ENCODE measurements at places on chromosomes 11 and 22. TPM values are rescaled to one million over a fixed set of nuclear protein-coding genes. Genes with fewer than 3 reads are reported as not detected.

The GDPD4 gene
- not detected for total RNA-seq

The TOP3B gene
- total RNA-seq = 56.7 TPM

DNA sequence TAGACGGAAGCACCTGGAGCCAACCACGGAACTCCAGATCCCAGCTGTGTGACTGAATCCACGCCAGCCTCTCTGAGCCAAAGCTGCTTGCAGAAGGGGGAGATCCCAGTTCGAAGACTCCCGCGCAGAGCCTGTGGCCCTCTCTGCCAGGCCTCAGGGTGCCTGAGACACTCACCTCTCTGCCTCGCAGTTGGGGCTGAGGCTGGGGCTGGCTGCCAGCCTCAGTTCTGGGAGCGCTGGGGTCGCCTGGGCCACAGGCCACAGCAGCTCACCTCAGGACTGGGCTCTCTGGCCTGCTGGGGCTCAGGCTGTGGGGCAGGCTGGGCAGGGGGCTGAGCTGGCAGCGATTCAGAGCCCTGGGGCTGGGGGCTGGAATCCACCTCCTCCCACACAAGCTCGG, 8.2 kb upstream of the IGF2 start:
- H3K36me3 ChIP-seq = no peaks in the 10 kb centered on the region
- no peak overlapping the region for H3K4me3 ChIP-seq
- DNase-seq = no peak
- H3K27ac ChIP-seq = no peak overlapping the region
- H3K4me1 ChIP-seq = peaks cover 6% of the 10 kb centered on the region

DNA sequence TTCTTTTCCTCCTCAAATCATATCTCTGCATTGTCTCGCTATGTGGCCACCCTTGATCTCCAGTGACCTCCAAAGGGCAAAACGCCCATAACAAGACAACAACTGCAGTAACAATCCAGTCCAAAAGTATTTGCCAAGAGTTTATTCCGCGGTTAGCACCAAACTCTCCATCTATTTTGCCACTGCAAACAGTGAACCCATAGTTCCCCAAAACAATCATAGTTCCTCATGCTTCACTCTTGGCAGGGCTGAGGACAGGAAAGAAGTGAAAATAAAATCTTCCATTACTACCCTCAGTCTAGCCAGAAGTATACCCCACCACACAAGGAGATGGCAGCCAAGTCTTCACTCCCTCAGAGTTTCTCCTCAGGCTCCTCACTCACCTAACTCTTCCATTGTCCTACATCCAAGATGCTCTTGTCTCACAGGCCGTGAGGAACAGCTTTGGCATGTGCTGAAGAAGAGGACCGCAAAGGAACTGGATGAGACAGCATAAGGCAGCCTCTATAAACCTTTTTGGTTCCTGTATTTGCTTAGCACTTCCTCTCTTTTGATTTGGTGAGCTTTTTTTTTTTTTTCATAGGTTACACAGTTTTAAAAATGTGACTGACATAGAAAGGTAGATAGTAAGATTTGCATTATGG, at the start of gene LPXN:
LPXN (minus strand) TSS at position 480 of the 644 bp plus-strand sequence; CDS start at position 396, 84 bp downstream.
- peaks cover 80% of the 10 kb centered on the region for H3K4me1 ChIP-seq
- peaks cover 5% of the 10 kb centered on the region for H3K36me3 ChIP-seq
- no peaks in the 10 kb centered on the region for H3K27me3 ChIP-seq
- peak within 1 kb of the TSS; percentile 99 for H3K4me3 ChIP-seq

The CRYBB3 gene
- total RNA-seq = not detected

The DEFB131B gene
- not detected for total RNA-seq

The GSTT2B gene
- total RNA-seq = not detected

DNA sequence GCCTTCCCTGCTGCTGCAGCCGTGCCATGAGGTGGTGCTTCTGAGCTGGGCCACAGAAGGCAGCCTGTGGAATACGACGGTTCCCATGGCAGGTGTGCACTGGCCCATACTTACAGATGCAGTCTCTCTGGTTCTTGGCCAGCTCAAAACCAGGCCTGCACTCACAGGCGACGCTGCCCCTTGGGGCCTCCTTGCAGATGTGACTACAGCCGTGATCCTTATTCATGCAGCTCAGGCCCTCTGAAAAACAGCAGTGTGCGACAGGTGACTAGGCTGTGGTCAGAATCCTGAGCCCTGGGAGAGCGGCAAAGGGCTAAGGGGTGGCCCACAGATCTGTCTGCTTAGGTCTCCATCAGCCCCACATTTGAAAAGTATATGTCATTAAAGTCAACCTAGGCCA, 22.1 kb downstream of the SCUBE2 start:
- H3K27me3 ChIP-seq = peaks cover 3% of the 10 kb centered on the region
- no peak overlapping the region for H3K4me3 ChIP-seq
- H3K27ac ChIP-seq = no peak overlapping the region

The KCNJ11 gene
- not detected for total RNA-seq

DNA sequence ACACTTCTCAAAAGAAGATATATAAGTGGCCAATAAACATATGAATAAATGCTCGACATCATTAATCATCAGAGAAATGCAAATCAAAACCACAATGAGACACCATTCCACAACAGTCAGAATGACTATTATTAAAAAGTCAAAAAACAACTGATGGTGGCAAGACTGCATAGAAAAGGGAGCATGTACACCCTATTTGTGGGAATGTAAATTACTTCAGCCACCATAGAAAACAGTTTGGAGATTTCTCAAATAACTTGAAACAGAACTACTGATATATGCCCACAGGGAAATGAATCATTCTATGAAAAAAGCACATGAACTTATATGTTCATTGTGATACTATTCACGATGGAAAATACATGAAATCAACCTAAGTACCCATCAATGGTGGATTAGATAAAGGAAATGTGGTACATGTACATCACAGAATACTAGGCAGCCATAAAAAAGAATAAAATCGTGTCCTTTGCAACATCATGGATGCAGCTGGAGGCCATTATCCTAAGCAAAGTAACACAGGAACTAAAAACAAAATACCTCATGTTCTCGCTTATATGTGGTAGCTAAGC, 42.4 kb downstream of the GLYATL2 start:
- no peak overlapping the region for H3K4me3 ChIP-seq
- H3K4me1 ChIP-seq = no peaks in the 10 kb centered on the region
- H3K27ac ChIP-seq = no peak overlapping the region
- no peak for DNase-seq
- no peaks in the 10 kb centered on the region for H3K36me3 ChIP-seq

The KREMEN1 gene
- 0.10 TPM for total RNA-seq

The MMP10 gene
- total RNA-seq = not detected

GRCh38 chr22:35615156-35615555, 2.0 kb downstream of the MB start:
- no peaks in the 10 kb centered on the region for H3K36me3 ChIP-seq
- no peak overlapping the region for H3K4me3 ChIP-seq
- H3K4me1 ChIP-seq = no peaks in the 10 kb centered on the region
- no peak overlapping the region for H3K27ac ChIP-seq
- H3K27me3 ChIP-seq = no peaks in the 10 kb centered on the region
- no peak for DNase-seq

DNA sequence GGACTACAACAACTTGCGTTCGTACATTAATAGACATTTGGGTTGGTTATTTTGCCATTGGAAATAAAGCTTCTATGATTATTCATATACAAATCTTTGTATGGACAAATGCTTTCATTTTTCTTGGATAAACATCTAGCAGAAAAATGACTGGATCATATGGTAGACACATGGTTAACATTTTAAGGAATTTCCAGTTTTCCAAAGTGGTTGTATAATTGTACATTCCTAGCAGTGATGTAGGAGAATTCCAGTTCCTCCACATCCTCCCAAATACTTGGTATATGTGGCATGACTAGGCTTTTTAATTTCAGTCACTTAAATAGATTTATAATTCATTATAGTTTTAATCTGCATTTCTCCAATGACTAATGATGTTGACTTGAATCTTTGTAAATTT, 246.2 kb upstream of the NCAM1 start:
- no peak overlapping the region for H3K4me3 ChIP-seq
- peaks cover 3% of the 10 kb centered on the region for H3K27me3 ChIP-seq
- H3K4me1 ChIP-seq = no peaks in the 10 kb centered on the region
- DNase-seq = no peak
- no peak overlapping the region for H3K27ac ChIP-seq

GRCh38 chr11:64268893-64269539, 15.4 kb downstream of the BAD start:
- no peak for DNase-seq
- peaks cover 27% of the 10 kb centered on the region for H3K4me1 ChIP-seq
- H3K4me3 ChIP-seq = peak overlapping the region; percentile 59
- no peaks in the 10 kb centered on the region for H3K27me3 ChIP-seq
- no peaks in the 10 kb centered on the region for H3K36me3 ChIP-seq
- peak overlapping the region; percentile 98 for H3K27ac ChIP-seq

DNA sequence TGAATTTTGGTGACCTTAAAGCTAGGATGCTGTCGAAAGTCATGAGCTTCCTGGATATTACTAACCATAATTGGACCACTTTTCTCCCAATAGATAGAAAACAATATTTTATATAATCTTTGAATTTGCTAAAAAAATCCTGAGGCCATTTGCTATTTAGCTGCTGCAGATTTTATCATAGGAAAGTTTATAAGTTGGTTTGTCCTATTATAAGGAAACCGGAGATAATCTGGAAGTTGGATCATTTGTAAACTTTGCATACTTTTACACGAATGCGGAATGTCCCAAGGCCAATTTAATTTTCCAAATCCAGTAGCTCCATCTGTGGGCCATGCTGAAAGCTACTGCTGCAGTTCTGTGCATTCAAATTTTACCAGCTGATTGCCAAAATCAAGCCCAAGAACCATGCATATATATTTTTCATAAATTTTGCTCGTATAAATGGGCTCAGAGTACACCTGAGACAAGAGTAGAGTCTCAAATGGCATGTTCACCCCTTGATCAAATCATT, 378.3 kb downstream of the FAM181B start:
- no peak overlapping the region for H3K27ac ChIP-seq
- no peaks in the 10 kb centered on the region for H3K4me1 ChIP-seq
- no peak for DNase-seq
- no peaks in the 10 kb centered on the region for H3K27me3 ChIP-seq
- H3K36me3 ChIP-seq = no peaks in the 10 kb centered on the region

DNA sequence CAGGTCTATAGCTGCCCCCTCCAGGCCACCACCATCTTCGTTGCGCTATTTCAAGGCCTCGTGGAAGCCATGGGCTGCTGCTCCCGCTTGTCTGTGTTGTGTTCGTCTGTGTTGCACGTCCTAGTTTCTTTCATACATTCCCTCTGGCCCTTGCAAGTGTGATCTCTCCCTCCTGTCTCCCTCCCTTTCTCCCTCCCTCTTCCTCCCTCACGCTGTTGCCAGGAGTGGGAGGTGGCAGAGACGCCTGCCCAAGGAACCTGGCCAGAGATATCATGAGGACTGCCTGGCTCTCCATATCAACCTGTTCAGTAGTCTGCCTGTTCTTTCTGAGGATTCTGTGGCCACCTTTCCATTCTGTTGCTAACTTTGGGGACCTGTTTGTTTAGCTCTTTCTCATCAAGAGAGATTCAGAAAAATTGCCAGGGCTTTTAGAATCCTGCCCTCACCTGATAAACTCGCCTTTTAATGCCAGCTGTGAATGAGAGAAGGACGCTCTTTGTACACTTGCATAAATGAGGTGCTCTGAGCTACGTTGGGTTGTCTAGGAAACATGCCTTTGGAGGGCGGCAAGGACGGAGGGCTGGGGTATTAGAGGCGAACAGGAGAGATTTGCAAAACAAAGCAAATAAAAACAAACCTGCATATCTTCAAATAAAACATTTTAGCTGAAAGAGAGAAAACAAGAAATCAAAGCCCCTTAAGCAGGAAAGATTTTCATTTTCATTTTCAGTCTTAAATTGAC, 185.2 kb downstream of the TBC1D22A start:
- H3K4me3 ChIP-seq = no peak overlapping the region
- peaks cover 19% of the 10 kb centered on the region for H3K36me3 ChIP-seq
- H3K4me1 ChIP-seq = no peaks in the 10 kb centered on the region
- H3K27ac ChIP-seq = no peak overlapping the region
- no peaks in the 10 kb centered on the region for H3K27me3 ChIP-seq

DNA sequence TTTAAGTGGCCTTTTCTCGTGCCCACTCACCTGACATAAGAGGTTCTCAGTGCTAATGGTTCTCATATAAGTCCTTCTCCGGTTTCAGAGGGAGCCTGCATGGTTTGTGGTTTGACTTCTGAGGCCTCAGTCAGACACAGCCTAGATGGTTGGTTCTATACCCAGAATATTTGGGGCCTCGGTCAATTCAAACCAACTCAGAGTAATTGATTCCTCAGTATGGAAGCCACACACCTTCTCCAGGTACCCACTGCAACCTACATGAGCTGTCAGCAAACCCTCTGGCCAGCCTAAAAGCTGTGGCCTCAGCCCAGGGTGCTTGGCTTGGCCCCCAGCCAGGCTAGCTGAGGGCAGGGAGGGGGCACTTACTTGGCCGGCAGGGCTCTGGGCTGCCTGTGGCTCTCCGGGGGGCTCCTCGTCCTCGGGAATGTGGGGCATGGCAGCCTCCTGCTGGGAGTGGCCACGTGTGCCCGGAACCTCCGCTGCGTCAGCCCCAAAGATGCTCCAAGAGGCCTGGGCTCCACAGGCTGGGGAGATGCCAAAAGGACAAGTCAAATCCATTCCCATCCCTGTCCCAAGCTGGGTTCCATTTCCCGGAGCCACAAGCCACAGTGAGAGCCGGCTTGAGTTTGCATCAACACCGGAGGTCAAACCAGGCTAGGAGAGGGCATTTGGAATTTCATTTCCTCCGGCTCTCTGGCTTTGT, 41.7 kb downstream of the IRAG1 start:
- no peaks in the 10 kb centered on the region for H3K27me3 ChIP-seq
- H3K4me1 ChIP-seq = no peaks in the 10 kb centered on the region
- no peak for DNase-seq
- H3K4me3 ChIP-seq = no peak overlapping the region
- H3K27ac ChIP-seq = no peak overlapping the region
- no peaks in the 10 kb centered on the region for H3K36me3 ChIP-seq

The OR4D11 gene
- not detected for total RNA-seq

The GLB1L3 gene
- total RNA-seq = 2.0 TPM

DNA sequence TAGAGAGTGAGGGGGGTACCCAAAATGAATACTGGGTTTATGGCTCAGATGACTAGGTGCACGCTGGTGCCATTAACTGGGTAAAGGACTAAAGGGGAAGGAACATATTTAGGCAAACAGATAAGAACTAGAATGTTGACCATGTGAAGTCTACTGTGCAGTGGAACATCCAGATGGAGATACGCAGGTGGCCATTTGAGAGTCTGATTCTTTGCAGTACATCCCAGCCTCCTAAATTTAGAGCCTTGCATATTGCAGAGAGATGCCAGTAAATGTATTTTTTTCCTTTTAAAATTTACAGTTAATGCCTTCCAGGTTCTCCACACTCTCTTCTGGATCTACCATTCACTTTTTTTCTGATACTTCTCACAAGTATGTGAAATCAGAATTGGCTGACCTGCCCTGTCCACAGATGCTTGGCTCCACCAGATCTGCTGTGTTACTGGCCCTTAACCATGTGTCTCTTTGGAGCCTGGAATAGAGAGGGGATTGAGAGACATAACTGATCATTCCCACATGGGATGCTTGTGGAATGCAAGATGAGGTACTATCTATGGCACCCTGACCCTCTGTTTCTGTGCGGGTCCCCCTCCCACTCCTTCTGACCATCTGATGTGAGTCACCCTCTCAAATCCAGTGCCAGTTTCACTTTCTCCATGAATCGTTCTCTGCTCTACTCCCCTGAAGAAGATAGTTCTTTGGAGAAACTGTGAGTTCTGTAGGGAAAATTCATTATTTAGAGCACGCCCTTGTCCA, 77.0 kb upstream of the NCAM1 start:
- H3K36me3 ChIP-seq = no peaks in the 10 kb centered on the region
- no peak for DNase-seq
- H3K27me3 ChIP-seq = no peaks in the 10 kb centered on the region
- no peaks in the 10 kb centered on the region for H3K4me1 ChIP-seq

All from CD4-positive, CD25-positive, alpha-beta regulatory T cell (primary cell).